BJ (cell line): ENCODE measurements at places on chromosomes 7 and 10. TPM values are rescaled to one million over a fixed set of nuclear protein-coding genes. Genes with fewer than 3 reads are reported as not detected.

SLF2 gene
- 6.8 and 10.1 TPM in 2 replicates for polyA plus RNA-seq

CDC14C gene
- polyA plus RNA-seq = 0.04 TPM in 1 of 2 replicates, not detected in the other

MBL2 gene
- polyA plus RNA-seq = not detected in 2 replicates

SLC26A3 gene
- polyA plus RNA-seq = not detected in 2 replicates

OSBPL3 gene
- polyA plus RNA-seq = 26.5 and 27.1 TPM in 2 replicates

FAM25C gene
- polyA plus RNA-seq = not detected in 2 replicates

PRXL2A gene
- 1.0 and 1.3 TPM in 2 replicates for polyA plus RNA-seq
